ENCODE measurements at places on chromosomes 5 and 9.

GRCh38 chr9:2904242-2904930, 60.5 kb upstream of the PUM3 start:
- no peak for DNase-seq

DNA sequence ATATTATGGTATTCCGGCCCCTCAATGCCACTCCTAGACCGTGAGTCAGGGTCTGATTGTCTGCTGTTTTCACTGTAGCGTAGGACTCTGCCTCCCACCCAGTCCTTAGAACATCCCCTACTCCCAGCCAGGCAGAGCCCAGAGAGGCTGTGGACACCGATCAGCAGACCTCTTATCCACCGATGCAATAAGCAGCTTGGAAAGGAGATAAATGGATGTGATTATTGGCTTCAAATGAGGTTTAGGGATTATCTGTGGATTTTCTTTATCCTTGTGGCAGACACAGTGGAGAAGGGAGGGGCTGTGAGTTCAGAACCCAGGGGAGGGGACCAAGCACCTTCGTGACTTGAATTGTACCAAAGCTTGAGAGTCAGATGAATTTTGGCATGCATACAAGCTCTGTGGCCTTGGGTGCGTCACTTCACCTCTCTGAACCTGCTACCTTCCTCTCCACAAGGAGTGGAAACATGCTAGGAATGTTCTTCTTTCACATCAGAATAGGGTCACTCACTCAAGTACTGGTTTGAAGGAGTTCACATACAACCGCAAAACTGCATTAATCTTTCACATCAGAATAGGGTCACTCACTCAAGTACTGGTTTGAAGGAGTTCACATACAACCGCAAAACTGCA, 83.1 kb upstream of the CPLX2 start:
- no peak for DNase-seq

DNA sequence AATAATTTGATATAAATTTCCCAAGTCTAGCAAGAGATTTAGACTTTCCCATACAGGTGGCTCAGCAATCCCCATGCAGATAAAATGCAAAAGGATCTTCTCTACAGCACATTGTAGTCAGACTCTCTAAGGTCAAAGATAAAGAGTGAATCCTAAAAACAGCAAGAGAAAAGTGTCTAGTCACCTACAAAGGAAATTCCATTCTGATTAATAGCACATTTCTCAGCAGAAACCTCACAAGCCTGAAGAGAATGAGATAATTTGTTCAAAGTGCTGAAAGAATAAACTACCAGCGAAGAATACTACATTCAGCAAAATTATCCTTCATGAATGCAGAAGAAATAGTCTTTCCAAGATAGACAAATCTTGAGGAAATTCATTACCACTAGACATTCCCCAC, 493.3 kb downstream of the PRELID2 start:
- no peak for DNase-seq

DNA sequence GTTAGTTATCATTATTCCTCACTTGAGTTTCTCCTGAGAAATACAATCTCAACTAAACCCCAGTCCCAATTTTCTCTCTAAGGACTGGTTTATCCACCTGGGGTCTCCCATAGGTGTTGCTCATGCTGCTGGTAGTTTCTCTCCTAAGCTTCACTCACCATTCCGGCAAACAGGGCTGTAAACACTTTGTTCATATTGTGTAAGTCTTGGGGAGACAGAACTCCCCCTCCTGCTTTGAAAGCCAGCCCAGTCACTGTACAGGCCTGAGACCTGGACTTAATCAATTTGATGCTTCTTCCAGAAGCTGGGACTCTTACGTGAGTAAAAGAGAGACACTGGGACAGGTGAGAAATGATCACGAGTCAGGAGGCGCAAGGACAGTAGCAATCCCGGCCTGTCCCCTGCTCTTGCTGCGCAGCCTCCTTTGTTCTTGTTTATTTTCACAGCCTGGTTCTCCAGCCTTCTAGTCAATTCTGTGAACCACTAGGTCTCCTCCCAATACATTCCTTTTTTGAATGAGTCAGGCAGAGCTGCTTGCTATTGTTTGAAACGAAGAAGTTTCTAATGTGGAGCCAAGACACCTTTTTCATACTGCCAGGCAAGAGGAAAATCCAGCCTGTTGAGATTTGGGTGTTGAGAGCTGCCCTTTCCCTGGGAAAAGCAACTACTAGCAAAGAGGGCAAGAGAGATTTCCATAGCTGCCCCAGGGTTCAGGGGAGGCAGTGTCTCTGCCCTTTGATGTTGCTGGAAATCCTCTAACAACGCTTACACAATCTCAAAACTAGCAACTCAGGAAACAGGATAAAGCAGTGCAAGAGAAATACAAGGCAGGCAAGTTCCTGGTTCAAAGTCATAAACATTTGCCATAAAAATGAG, 9.2 kb upstream of the SHROOM1 start:
- DNase-seq = no peak

GRCh38 chr5:138720840-138721239, 32.4 kb upstream of the CTNNA1 start:
- no peak for DNase-seq

Data from activated T-cell treated with anti-CD3 and anti-CD28 coated beads for 48 hours (primary cell).